ENCODE measurements at places on chromosomes 3 and 15.

DNA sequence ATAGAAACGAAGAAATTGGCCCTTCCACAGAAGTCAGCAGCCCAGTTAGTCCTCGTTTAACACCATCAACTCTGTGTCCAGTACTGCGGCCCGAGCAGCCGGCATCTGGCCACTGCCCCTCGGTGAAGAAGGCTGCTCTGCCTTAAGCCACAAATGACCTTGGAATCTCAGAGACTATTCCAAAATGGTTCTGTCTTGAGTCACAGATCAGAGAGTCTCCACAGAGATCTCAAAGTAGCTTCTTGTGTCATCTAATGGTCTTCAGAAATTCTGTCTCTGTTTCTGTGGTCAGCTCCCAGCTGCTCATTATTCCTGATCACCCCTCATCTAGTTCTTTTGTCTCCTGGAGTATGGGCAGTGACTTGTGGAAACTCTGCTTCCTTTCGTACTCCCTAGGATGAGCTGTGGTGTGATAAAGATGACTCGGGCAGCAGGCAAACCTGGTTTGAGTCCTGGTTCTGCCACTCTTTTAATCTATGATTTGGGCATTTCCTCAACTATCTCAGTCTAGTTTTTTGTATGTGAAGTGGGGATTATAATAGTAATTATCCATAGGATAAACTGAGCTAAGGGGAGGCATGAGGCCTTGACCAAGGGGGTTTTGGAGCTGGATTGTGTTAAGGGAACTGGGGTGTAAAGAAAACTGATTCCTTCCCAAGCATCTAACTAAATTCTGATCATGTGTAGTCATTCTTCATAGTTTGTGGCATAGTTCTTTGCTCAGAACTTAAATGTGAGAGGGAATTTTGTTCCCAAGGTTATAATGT is 22.6 kb downstream of the CRTC3 start:
- DNase-seq = no peak

- no peak for DNase-seq
These were observed 120.1 kb upstream of the ARHGEF3 start for GRCh38 chr3:56921573-56922453.

DNA sequence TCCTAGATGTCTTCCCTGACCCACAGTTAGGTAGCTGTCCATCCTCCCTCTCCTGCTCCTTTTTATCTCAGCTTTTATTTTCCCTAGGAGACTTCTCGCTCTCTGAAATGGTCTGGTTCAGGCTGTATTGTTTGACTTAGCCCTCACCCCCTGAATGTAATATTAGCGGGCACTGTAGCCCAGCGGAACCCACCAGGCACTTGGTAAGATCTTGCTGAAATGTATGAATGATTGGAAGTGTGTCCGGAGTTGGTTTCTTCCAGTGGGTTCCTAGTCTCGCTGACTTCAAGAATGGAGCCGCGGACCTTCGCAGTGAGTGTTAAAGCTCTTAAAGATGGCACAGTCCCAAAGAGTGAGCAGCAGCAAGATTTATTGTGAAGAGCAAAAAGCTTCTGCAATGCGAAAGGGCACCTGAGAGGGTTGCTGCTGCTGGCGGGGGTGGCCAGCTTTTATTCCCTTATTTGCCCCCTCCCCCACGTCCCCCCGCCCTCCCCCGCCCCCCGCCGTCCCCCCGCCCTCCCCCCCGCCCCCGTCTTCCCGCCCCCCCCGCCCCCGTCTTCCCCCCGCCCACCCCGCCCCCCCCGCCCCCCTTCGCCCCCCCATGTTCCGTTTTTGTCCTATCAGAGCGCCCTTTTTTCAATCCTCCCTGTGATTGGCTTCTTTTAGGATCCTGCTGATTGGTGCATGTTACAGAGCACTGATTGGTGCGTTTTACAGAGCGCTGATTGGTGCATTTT is 694 bp upstream of the EEFSEC start:
- no peak for DNase-seq

- no peak for DNase-seq
These were observed 46.0 kb downstream of the ALDH1L1 start for GRCh38 chr3:126134219-126134975.

DNA sequence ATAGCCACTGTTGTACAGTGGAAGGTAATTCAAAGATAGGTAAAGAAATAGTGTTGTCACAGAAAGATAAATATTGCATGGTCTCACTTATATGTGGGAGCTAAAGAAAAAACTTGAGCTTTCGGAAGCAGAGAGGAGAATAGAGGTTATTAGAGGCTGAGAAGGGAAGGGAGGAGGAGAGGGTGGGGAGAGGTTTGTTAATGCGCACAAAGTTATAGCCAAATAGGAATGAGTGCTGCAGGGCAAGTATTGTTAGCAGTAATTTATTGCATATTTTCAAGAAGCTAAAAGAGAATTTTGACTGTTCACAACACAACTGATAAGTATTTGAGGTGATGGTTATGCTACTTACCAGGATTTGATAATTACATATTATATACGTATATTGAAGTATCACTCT is 154.2 kb downstream of the GABRG3 start:
- no peak for DNase-seq

- DNase-seq = no peak
These were observed 194.8 kb upstream of the PFN2 start for GRCh38 chr3:150165396-150166094.

Measured in natural killer cell treated with Interleukin-12 subunit alpha and Interleukin-12 subunit beta and Interleukin-15 and Interleukin-18, amount 100 ng/mL, for 72 hours (primary cell).